ENCODE measurements at places on chromosomes 1 and 21.

- no peak for DNase-seq
Measured at GRCh38 chr1:15519625-15520024, 4.4 kb downstream of the CASP9 start.

DNA sequence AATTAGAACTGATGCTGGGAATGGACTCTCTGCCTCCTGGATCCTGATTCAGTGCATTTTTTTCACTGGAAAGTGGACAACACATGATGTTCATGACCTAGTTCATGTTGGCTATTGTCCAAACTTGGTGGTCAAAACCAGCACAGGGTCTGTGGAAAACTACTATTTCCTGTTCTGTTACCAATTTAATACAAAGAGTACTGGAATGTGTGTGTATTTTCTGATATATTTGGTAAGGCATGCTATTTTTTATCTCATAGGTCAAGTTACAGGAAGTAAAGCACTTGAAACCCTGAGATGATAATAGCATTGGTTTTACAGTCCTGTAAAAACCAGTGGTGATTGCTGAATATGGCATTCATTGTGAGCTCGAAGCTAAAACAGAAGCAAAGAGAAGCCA, 89.9 kb downstream of the SGIP1 start:
- no peak for DNase-seq

- no peak for DNase-seq
Measured at GRCh38 chr1:2803086-2803930, 1.8 kb upstream of the TTC34 start.

GRCh38 chr1:197937892-197938291, 20.7 kb downstream of the LHX9 start:
- no peak for DNase-seq

- no peak for DNase-seq
Measured at GRCh38 chr21:41098481-41099042, 69.4 kb upstream of the BACE2 start.

DNA sequence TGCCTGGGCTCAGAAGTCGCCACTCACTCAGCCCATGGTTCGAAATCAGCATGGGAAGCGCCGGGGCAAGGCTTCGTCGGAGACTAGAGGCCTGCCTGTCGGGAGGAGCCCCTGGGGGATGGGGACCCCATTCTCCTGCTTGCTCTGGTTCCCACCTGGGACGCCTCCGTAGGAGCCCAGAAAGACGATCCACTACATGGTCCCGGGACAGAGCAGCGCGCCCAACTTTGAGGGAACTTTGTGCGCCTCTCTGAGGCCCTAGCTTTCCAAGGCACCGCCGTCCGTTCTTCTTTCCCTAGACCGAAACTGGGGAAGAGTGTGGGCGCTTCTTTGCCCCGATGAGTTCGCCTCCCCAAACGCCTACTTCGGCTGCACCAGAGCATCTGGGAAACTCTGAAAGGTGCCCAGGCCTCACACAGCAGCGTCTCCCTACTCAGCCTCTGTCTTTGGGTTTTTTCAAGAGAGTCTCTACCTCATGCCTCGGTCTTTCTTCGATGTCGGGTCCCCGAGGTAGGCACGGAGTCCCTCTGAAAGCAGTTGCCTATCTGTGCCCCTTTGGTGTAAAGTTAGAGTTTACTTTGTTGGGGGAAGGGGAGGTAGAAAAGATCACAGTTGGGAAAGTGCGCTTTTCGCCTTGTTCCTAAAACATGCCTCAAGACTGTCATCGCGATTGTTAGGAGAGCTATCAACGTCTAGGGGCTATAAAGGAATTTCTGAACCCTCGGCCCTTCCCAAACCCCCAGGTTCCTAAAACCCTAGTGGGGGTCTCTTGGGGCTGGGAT, 14.0 kb downstream of the NR5A2 start:
- no peak for DNase-seq

DNA sequence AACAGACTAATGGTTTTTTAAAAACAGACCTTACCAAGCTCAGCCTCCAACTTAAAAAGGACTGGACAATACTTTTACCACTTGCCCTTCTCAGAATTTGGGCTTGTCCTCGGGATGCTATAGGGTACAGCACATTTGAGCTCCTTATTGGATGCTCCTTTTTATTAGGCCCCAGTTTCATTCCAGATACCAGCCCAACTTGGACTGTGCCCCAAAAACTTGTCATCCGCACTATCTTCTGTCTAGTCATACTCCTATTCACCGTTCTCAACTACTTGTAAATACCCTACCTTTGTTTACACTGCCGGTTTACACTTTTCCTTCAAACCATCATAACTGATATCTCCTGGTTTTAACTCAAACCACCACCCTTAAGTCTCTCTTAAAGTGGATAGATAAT, 17.9 kb upstream of the ANKRD13C start:
- DNase-seq, result no peak

DNA sequence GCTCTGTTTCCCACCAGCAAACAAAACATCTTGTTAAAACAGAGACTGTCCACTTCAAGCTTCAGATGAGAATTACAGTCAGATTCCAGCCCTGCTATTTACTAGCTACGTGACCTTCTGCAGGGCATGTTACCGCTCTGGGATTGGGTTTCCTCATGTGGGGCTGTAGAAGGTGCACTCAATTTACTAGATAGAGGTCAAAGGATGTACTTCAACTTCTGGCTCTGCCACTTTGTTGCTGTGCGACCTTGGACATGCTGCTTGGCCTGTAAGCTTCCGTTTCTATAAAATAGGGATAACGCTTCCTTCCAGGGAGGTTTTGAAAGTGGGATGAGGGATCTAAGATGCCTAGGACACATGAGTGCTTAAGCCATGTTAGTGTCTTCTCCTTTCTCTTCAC, 46.0 kb upstream of the LRIG2 start:
- DNase-seq, result no peak

DNA sequence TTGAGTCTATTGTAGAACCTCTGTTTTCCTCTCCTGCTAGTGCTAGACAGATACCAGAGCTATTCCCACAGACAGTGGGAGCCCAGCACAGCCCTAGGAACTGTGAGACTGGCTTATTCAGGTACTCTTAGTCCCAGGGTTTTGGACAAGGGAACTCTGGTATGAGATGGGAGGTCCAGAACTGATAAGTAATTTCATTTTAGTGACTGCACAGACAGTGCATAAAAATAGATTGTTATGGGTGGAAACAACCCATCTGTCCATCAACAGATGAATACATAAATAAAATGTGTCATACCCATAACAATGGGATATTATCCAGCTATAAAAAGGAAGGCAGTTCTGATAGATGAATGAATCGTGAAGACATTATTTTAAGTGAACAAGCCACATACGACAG, 9.0 kb downstream of the EPS8L3 start:
- no peak for DNase-seq

Data from SW 1271 (cell line).